ENCODE measurements at places on chromosomes 3 and 15.

GRCh38 chr3:5428607-5429516, 241.4 kb downstream of the EDEM1 start:
- no peak for DNase-seq

GRCh38 chr3:39990532-39990931, 181.1 kb downstream of the MYRIP start:
- DNase-seq, result peak; percentile 13

DNA sequence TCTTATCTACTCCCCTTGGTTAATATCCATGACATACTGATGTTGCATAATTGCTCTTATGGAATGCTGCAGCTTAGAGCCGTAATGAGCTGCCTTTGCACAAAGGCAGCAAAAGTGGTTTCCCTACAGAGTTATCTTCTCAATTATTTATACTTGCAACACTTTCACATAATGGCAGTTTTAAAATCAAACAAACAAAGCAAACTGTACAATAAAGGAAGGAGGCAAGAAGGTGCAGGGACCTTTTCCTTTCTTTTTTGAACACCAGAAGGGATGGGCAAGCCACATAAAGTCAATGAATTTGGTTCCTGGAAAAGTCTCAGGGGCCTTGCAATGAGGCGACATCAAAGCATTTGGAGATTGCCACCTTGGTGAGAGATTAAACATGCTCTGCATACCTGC, 188.0 kb downstream of the MEIS2 start:
- DNase-seq, result no peak

DNA sequence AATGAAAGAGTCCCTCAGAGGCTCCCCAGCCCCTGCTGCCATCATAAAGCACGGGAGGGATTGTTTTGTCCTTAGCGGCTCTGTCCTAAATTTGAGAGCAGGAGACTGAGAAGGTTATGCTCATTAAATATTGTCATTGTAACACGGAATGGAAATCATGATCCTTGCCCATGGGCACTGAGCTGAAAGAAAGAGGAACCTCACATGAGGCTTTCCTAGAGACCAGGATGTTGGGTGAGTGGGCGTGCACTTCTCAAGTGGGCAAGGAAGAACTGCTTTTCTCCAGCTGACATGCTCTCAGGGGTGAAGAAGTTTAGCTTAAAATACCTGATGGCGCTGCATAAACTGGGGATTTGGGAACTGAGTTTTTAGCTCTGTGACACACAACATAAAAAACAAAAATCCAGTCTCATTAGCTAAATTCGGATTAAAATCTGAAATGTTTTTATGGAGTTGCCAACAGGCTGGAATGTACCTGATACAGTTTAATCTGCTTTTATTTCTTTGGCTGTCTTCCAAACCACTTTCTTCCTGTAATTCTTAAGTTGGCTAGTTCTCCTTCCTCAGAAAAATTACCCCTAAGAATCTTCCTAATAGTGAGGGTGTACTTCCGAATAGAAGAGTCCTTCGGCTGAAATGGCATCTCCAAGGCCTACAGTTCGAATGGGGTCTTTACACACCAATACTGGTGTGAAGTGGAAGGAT, 31.7 kb downstream of the ADPGK start:
- no peak for DNase-seq

- no peak for DNase-seq
These were observed 143.9 kb downstream of the GABRB3 start for GRCh38 chr15:26628879-26629529.

DNA sequence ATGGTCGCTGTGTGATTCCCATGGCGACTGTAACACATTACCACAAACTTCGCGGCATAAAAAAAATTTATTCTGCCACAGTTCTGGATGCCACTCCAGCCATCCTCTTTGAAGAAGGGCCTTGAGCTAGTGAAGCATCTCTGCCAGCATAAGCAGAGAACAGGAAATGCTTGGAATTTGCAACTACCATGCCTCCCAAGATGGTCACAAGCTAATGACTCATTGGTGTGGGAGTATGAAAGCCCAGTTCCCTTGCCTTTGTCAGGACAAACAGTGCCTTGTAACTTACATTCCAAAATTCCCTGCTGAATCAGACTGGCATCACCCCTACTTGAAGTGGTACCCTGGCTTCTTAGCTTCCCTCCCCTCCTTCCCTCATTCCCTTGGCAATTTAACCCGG, 129.7 kb downstream of the PROS1 start:
- DNase-seq, result peak; percentile 65

GRCh38 chr3:84439476-84439875, 519.3 kb upstream of the CADM2 start:
- no peak for DNase-seq
